Stimulated activated CD8-positive, alpha-beta memory T cell treated with anti-CD3 and anti-CD28 coated beads, Interleukin-2, amount 100 ng/mL, for 1 hour (primary cell): ENCODE measurements at places on chromosomes 13 and 19.
A peak's percentile ranks its signal among the peaks of the same experiment; 100 is the strongest.

DNA sequence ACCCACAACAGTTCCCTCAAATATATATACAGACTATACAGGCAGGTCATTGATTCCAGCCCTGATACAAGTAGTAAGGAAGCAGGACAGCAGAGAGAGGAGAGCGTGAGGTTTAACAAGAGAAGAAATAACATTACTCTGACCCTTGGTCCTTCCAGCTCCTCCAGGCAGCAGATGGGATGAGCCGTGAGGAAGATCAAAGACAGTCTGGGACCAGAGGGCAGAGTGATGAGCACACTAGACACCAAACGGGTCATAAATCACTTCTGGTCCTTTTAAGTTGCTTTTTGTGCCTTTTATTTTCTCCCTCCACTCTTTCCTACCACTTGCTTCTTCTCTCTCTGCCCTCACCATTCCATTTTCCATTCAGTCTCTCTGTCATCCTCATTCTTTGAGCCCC, 16.9 kb upstream of the MICU2 start:
- DNase-seq: no peak

DNA sequence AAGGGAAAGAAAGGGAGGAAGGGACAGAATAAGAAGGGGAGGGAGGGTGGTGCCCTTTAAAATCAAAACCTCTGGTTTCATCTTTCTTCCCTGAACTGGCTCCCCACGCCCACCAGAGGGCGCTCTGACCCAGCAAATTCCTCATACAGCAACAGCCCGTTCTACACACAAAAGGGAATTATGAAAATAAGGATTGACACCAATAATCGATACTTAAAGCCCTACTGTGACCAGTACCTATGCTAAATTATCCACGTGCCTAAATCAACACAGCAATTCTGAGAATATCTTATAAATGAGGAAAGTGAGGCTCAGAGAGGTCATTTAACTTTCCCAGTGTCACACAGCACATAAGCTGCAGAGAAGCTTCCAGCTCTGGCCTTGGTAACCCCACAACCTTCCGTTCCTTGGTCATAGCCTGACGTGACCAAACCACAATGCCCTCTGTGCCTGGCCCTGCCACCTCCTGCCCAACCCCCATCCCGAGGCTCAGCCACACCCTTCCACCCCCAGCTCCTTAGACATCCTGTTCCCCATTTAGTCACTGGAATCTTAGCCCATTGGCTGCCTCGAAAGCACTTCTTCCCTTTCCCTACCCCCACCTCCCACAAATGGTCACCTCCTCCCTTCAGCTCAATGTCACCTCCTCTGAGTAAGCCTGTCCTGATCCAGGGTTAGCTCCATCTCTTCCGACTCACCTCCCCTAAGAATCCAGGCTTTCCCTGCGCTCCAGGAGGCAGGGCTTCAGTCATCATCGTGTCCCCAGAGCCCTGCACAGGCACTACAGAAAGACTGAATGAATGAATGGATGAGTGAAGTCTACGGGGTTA, 34.2 kb upstream of the PNMA8B start:
- DNase-seq: peak; percentile 60

DNA sequence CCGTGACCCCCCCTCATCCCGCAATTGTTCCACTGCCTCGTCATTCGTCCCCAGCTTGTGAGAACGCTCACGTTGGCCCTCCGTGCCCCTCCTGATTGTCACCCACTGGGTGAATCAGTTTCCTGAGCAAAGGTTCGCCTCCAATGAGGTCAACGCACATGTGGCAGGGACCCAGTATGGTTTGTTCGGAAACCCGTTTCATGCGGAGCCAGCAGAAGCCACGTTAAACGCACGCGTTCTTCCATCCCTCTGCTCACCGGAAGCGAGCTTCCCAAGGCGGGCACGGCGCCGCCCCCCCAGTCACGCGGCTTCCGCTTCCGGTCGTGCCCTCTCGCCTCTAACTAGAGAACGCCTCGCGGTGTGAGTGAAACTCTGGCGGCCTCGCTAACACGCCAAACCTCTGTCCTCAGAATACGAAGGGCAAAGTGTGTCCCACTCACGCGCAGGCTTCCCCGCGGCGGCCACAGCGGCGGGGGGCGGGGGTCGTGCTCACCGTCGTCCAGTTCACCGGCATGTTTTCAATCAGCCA, 18.0 kb upstream of the CFAP97D2 start:
- DNase-seq: no peak

GRCh38 chr13:30569901-30570576, 47.7 kb upstream of the USPL1 start:
- DNase-seq: no peak

DNA sequence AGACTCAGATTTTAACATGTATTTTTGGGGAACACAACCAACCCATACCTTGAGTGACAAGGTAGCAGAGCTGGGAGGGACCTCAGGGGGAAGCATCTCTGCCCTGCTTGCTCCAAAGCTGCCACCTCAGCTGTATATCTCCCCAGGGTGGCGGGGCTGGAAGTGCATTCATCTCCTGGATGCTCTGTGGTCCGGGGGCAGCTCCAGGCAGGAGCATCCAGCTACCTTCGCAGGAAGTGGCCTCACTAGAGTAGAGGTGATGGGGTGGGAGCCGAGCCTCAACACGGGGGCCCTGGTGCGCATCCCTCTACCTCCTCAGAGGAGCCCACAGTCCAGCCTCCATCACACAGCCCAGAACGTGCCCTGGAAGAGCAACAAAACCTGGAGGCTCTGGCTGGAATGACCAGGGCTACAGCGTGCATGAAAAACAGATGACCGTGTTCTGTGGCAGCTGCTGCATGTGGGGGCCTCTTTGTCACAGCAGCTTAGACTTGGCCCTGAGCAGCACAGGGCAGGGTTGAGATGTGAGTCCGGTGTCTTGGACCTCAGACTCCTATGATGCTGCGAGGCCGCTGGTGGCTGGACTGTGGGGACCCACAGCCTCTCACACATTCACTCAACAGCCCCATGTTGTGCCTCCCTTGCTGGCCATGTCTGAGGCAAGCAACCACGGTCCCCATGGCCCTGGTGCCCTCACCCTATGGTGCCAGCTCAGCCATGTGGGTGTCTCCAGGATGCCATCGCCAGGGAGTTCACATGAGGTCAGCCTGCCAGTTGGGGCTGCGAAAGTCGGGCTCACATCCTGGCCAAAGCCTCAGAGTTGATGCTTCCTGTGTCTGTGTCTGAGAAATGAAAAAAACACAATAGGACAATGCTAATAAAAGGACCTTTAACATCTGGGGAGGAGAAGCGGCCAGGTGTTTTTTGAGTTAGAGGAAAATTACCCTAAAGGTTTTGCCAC, 17.1 kb upstream of the GAS6 start:
- no peak for DNase-seq

DNA sequence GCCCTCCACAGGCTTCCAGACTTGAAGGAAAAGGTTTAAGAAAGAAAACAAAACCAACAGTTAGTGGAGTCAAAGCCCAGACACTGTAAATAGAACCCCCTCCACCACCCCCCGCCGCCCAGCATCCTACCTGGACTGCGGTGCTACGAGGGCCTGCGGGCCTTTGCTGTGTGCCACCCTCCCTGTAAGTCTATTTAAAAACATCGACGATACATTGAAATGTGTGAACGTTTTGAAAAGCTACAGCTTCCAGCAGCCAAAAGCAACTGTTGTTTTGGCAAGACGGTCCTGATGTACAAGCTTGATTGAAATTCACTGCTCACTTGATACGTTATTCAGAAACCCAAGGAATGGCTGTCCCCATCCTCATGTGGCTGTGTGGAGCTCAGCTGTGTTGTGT, 6.3 kb upstream of the GARIN5A start:
- no peak for DNase-seq

- no peak for DNase-seq
These were observed 13.8 kb upstream of the MEIS3 start for GRCh38 chr19:47433121-47433520.

GRCh38 chr19:50796128-50796633, 6.0 kb downstream of the ACP4 start:
- DNase-seq: no peak

DNA sequence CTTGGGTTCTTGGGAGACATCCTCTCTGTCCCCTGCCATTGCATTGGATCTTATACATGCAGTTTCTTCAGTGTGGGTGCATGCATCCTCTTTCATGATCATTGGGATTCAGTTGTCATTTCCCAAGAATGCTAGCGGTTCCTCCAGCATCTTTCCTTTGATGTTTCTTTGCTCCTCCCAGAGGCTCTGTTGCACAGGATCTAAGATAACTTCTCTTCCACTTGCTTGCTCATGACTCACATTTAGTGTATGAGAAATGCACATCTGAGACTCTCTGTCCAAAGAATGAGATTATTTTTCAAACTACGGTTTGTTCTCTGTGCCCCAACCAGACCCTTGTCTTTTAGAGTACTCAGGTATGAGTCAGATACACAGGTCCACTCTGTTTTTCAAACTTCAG, 197.1 kb downstream of the NDFIP2 start:
- DNase-seq: no peak

DNA sequence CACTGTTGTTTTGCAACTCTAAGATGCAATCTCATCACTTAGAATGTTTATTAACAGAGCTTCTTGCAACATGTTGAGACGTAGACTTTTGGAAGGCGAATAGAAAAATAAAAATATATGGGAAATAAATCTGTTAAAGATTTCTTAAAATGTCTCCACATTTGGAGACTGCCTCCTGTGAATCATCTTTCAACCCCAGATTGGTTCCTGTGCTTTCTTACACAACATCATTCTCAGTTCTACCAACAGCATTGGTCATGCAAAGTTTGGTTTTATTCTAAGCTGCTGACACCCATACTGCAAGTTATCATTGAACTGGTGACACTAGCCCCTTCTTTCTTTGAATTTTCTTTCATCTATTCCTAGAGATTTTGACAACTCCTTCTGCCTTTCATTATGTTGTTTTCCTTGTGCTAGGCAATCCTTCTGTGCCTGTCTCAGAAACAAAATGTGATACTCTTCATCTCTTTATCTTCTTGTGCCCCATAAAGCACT, 1.6 kb upstream of the IGFL3 start:
- DNase-seq: no peak

GRCh38 chr13:75024602-75025001, 457.4 kb downstream of the TBC1D4 start:
- DNase-seq: no peak

DNA sequence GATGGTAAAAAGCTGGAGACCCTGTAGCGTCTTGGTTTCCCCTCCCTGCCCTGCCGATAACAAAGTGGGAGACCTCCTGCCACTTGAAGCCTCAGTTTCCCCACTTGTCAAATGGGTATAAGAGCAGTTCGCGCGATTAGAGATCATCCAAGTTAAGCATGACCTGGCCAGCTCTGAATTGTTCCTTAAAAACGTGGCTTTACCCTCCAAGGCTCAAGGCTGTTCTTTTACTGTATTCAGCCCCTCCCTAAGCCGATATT, 421 bp downstream of the TNPO2 start:
- DNase-seq: no peak

- no peak for DNase-seq
These were observed 6.1 kb downstream of the DHRS12 start for GRCh38 chr13:51797664-51798488.

DNA sequence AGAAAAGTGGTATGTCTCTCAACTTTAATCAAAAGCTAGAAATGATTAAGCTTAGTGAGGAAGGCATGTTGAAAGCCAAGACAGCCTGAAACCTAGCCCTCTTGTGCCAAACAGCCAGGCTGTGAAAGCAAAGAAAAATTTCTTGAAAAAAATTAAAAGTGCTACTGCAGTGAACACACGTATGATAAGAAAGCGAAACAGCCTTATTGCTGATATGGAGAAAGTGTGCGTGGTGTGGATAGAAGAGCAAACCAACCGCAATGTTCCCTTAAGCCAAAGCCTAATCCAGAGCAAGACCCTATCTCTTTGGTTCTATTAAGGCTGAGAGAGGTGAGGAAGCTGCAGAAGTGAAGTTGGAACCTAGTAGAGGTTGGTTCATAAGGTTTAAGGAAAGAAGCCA, 96.4 kb downstream of the ZDHHC20 start:
- DNase-seq: no peak

- no peak for DNase-seq
These were observed 7.8 kb downstream of the CEACAM4 start for GRCh38 chr19:41619018-41619556.

DNA sequence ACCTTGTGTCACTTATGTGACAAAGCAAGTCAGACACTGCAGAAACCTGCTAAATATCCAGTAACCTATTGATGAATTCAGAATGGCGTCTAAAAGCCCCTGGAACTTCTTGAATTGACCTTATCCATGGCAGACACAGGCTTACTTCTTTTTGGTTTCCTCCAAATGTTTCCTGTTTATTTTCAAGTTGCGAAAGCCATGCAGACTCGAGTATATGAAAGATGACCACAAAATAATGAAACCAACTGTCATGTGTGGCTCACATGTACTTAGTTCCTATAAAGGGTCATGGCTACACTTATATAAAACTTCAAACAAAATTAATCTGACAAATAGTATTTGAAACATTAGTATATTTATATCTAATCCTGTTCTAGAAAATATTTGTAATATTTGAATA, 113.1 kb upstream of the FNDC3A start:
- no peak for DNase-seq

- DNase-seq: no peak
These were observed 33.6 kb downstream of the SBNO2 start for GRCh38 chr19:1140272-1141027.

DNA sequence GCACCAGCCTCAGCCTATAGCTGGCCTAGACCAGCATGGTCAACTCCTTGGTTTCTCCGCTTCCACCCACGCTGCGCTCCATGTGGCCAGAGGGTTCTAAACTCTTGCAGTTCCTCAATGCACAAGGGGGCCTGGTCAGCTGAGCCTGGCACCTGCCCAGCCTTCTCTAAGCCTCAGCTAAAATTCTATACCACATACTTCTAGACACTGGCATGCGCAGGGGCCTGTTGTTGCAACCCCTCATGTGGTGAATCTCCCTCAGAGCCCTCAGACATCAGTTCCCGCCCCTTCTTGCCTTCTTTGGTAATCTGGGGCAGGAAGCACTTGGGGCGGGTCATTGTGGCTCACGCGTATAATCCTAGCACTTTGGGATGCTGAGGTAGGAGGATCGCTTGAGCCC, 19.7 kb upstream of the LDLR start:
- DNase-seq: no peak

GRCh38 chr19:1650650-1651567, 1.5 kb downstream of the TCF3 start:
- DNase-seq: peak; percentile 27

- no peak for DNase-seq
These were observed 406.9 kb downstream of the LIG4 start for GRCh38 chr13:107808389-107808788.

DNA sequence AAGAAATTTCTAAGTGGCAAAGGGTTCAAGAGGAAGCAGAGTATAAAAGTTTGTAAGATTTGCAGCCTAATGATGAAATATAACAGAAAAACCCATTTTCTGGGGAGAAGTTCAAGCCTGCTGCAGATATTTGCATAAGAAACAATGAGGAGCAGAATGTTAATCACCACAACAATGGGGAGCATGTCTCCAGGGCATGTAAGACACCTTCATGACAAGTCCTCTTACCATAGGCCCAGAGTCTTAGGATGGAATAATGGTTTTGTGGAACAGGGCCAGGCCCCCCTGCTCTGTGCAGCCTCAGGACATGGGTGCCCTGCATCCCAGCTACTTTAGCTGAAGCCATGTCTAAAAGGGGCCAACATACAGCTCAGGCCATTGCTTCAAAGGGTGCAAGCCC, 809.0 kb upstream of the SLITRK5 start:
- DNase-seq: no peak

GRCh38 chr19:10227026-10227971, 3.8 kb downstream of the S1PR2 start:
- no peak for DNase-seq
